GF-D8 (cell line): ENCODE measurements at places on chromosomes 7 and 10.
A peak's percentile ranks its signal among the peaks of the same experiment; 100 is the strongest.

DNA sequence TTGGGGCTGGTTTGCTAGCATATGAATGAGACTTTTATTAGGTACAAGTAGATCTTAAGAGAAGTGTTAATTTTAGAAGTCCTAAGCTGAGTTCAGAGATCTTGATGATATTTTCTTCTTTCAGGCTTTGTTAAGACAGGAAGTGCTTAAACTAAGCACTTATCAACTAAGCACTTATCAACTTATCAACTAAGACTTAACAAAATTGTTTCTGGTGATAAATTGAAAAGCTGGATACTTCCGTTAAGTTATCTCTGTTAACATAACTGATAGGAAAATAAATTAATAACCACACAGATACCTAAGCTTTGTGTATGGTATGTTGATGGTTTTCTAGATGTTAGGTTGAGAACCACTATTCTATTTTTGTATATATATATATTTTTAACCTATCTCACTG, 113.7 kb downstream of the PHTF2 start:
- no peak for DNase-seq

DNA sequence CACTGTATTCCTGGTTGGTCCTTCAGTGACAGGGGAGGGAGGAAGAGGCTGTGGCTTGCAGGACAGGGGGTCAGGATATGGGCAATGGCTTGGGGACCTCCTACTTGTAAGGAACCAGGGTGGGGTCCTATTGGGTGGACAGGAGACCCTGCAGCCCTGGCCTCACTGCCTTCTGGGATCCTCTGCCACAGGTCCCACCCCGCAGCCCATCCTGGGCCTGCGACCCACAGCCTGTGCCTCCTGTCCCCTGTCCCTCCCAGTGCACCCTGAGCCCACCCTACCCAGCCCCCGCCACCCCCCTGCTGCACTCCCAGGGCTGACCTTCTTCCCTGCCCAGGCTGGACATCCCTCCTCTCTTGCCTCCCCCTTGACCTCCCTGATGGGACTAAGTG, 58.7 kb upstream of the MYL10 start:
- no peak for DNase-seq

- DNase-seq = no peak
Observed at GRCh38 chr10:104099941-104100340, 14.3 kb upstream of the COL17A1 start.

DNA sequence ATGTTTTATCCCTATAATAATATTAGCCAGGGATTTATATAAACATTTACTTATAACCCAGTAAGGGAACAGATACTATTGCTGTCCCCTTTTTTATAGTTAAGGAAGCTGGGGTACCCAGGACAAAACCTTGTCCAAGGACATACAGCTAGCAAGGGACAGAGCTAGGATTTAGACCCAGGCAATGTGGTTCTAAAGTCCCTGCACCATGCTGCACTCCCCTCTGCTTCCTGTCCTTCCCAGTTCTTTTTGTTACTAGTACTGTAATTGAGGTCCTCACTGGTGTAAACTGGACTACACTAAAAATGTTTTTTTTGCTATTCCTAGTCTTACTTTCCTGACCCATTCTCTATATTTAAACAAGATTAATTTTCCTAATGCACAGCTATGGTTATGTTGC, 16.6 kb downstream of the KLHDC10 start:
- DNase-seq = no peak

DNA sequence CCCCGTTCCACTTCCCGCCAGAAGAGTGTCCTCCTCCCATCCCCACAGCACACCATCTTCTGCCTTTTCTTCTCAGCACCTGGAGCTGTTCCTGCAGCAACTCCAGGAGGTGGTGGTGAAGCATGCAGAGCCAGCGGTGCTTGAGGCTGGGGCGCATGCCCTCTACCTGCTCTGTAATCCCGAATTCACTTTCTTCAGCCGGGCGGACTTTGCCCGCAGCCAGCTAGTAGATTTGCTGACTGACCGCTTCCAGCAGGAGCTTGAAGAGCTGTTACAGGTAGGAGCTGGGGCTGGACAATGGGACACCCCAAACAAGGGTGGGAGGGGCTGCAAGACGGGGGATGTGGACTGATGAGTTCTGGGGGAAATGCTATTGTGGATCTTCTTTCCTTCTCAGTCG, 19.1 kb upstream of the PVRIG start:
- no peak for DNase-seq

GRCh38 chr7:2646680-2647571, 15.1 kb downstream of the TTYH3 start:
- DNase-seq = no peak

- no peak for DNase-seq
Observed at GRCh38 chr10:120732643-120733313, 118.4 kb upstream of the WDR11 start.

- DNase-seq = no peak
Observed at GRCh38 chr7:2595258-2595860, 36.4 kb upstream of the TTYH3 start.

DNA sequence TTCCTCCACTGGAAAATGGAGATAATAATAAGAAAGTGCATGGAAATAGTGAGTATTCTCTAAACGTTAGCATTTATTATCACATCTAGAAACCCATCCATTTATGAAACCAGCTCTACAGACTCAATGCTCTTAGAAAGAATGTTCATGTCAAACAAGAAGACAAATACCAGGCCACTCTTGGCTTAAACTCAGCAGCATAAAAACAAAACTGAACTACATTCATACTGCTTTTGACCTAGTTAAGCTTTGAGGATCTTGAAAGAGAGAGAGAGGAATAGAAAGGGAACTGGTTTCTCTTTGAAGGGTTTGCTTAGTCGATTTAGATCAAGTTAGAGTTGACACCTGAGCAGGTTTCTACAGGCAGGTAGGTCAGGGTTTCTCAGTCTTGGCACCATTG, 332.9 kb upstream of the PRKCQ start:
- DNase-seq = no peak

DNA sequence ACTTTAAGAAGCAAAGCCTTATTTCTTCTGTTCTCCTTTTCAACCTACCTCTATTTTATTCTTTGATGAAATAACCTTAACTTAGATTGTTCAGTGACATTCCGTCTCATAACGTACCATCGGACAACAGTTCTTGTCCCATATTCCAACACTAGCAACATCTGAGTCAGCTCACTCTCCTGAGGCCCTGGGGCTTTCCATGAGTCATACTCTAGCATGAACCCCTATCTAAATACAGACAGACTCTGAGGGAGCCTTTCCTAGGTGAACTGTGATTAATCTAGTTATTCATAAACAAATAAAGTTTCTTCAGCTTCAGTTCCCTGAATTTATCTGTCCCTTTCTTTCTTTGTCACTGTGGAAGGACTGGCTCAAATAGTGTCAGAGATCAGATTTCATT, 168.7 kb upstream of the LYZL1 start:
- no peak for DNase-seq

DNA sequence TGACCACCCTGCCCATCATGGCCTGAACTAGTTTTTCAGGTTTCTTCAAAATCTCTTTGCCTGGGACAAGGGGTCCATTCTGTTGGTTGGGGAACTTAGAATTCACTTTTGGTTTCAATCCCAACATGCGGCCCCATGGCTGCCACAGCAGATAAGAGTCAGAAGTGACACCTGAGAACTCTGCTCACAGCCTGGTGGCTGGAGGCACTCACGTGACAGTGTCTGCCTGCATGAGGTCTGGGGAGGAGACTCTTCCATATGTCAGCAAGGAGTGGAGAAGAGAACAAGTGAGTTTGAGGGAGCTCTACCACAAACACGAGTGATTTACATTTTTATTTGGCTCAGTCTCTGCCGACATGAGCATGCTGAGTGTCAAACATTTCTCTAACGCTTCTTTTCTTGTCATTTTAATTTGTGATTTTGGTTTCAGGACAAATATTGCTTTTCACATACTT, 370.4 kb downstream of the TNS3 start:
- no peak for DNase-seq

- no peak for DNase-seq
Observed at GRCh38 chr7:113086431-113086888, at the start of gene GPR85. Gene GPR85, minus strand, starts transcription at chr7:113086827. Its CDS starts 2,106 bp downstream, at chr7:113084721.

GRCh38 chr10:27041196-27041595, 59.1 kb downstream of the ANKRD26 start:
- DNase-seq = no peak

- DNase-seq = peak; percentile 51
Observed at GRCh38 chr10:34430685-34431084, 384.4 kb downstream of the PARD3 start.

DNA sequence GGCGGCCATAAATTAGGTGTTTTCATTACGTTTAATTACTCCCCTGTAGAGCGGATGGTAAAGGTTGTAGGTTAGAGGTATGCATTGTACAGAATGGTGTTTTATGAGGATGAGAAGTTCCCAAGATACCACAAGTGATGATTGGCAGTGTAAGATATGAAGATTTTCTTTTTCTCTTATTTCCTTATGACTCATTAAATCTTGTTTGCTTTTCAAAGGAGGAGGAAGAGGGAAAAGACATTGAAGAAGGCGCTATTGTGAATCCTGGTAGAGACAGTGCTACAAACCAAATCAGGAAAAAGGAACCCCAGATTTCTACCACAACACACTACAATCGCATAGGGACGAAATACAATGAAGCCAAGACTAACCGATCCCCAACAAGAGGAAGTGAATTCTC, 133.9 kb downstream of the AASS start:
- DNase-seq = no peak

- DNase-seq = no peak
Observed at GRCh38 chr10:17483079-17483478, 28.7 kb upstream of the ST8SIA6 start.
